ENCODE measurements at places on chromosomes 3 and 15.
A peak's percentile ranks its signal among the peaks of the same experiment; 100 is the strongest.

DNA sequence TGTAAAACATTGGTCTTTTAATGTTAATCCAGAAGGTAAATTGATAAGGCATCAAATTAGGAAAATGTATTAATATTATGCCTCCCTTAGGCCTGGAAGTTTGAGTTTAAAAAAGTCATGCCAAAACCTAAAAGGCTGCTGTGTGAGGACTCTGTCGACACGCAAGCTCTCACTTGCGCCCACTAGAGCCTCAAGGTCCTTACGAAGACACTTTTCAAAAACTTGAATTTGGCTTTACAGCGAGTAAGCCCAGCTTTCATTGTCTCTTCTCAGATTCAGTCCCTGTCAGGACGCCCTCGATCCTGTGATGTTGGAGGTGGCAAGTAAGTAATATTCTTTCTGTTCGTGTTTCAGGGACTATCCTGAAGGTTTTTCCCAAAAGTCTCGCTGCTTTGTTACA lies 89.7 kb downstream of the CRTC3 start:
- no peak for DNase-seq

GRCh38 chr3:51830345-51830744 lies 31.1 kb upstream of the IQCF2 start:
- no peak for DNase-seq

GRCh38 chr3:97138914-97139541 lies 324.6 kb downstream of the EPHA6 start:
- DNase-seq = no peak

DNA sequence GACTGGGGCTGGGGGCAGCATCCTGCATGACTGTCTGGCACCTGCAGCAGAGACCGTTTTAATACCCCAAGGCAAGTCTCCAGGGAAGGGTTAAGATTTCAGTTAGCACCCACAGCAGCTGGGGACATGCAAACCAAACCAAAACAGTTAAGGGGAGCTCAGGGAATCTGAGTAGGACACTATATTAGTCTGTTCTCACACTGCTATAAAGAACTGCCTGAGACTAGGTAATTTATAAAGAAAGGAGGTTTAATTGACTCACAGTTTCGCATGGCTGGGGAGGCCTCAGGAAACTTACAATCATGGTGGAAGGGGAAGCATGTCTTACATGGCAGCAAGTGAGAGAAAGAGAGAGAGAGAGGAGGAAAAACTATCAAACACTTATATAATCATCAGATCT lies 25.3 kb downstream of the GALNT15 start:
- no peak for DNase-seq

DNA sequence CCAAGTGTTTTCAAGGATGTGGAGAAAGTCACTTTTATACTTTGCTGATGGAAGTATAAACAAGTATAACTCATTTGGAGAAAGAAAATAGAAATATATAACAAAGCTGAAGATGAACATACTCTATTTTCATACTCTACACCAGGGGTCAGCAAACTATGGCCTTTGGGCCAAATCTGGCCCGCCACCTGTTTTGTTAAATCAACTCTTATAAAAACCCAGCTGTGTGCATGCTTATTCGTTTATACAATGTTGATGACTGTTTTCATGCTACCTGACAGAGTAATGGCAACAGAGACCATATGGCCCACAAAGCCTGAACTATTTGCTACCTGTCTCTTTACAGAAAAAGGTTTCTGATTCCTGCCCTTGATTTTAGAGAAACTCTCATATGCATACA lies 124.0 kb downstream of the NR1D2 start:
- no peak for DNase-seq

DNA sequence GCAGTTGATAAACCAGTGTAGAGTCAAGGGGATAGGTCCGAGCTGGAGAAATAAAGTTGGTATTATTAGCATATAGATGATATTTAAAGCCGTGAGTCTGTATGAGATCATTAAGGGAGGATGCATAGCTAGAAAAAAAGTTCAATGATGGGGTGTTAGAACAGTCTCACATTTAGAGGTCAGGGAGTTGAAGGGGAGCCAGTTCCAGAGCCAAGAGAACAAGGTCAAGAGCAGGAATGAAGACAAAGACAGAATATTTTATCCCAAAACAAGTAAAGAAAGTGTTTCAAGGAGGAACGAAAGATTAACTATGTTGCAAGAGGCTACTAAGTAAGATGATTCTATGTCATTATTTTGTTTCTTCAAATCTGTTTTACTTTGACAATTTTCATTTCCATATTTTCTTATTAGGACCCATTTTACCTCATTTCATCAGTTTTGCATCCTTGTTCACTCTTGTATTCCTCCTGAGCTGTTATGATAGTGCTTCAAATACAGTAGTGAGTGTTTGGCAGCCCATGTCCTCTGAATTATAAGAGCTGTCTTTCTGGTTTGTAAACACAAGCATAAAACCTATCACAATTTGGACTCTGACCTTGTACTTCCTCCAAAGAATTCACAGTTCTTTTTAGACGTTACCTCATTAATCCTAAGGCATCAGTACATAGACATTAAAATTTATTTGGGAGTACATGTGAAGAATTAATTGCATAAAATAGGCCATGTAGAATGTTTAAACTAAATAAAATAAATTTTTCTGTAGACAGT lies 695.7 kb upstream of the NECTIN3 start:
- no peak for DNase-seq

GRCh38 chr15:55526559-55527036 lies 18.6 kb upstream of the DNAAF4 start:
- no peak for DNase-seq

GRCh38 chr3:158167737-158168557 lies 58.1 kb downstream of the RSRC1 start:
- DNase-seq = no peak

DNA sequence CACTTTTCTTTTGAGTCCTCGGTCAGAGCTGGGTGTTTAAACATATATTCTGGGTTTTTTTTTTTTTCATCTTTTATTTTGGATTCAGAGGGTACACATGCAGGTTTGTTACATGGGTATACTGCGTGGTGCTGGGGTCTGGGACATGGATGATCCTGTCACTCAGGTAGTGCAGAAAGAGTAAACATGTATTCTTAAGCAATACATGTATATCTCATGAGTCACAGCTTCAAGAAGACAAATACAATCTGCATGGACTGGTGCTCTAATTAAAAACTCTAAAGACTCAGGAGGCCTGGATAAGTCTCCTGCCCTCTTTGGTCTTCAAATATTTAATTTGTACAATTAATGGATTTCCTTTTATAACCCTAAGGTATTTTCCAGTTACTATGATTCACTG lies 50.6 kb upstream of the PHLDB2 start:
- DNase-seq = no peak

GRCh38 chr3:107868449-107868848 lies 222.4 kb downstream of the CD47 start:
- DNase-seq = no peak

- DNase-seq = no peak
Observed at GRCh38 chr3:111324645-111325044, 217.4 kb upstream of the CD96 start.

GRCh38 chr3:128174675-128175590 lies 21.7 kb downstream of the EEFSEC start:
- no peak for DNase-seq

- DNase-seq = peak; percentile 33
Observed at GRCh38 chr3:152834776-152835600, at the start of gene P2RY1. Gene P2RY1, plus strand, starts transcription at chr3:152835131. Its CDS starts 652 bp downstream, at chr3:152835783.

DNA sequence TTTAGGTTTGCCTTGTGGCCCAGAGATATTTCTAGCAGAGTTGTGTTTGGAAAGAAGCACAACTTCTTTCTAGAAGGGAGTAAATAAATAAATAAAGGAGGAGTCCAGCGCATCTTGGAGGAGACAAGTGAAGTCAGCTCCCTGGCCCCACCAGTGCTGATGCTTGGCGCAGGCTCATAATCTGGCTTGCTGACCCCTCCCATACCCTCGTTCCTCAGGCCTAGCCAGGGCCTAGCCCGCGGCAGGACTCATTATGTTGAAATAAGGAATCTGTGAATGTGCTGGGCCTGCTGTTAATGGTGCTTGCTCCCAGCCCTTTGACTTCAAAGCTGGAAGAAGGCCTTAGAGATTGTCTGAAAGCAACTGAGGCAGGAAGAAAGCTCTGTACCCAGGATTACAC lies 3.1 kb downstream of the ZNF710 start:
- DNase-seq = no peak

GRCh38 chr3:65561617-65562016 lies 477.1 kb downstream of the MAGI1 start:
- DNase-seq = no peak

DNA sequence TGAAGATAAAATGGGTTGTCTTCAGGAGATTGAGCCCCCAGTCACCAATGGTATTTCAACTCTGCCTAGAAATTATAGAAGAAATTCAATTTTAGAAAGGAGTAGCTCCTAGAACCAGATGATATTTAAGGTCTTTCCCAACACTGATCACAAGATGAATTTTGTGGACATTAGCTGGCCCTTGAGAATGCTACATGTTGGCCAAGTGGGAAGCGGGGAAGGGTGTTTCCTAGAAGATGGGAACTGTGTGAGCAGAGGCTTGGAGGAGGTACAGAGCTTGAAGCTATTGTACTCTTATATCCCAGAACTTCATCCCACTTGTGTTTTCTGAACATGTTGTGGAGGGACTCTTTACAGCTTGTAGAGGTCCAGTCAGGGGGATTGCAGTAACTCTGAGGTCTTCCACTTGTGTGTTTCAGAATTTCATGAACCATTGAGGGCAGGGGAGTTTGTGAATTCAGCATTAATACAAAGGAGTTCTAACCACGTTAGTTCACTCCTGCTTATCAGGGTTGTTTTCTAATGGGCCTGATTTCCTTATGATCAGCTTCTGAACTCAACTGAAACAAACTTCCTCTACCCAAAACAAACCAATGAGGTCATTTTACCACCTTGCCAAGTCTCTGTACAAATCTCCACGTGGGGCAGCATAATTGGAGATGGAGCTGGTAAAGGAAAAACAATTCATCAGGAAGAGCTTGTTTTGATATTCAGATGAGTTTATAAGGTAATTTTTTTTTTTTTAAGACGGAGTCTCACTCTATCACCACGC lies 152.6 kb upstream of the TPM1 start:
- DNase-seq = no peak

Data from stimulated activated CD4-positive, alpha-beta T cell treated with anti-CD3 and anti-CD28 coated beads, Interleukin-4, amount 100 ng/mL, for 48 hours (primary cell).